ENCODE measurements at places on chromosomes 7 and 10.
A peak's percentile ranks its signal among the peaks of the same experiment; 100 is the strongest.

GRCh38 chr10:125156739-125157480 lies 3.5 kb downstream of the CTBP2 start:
- DNase-seq: no peak

DNA sequence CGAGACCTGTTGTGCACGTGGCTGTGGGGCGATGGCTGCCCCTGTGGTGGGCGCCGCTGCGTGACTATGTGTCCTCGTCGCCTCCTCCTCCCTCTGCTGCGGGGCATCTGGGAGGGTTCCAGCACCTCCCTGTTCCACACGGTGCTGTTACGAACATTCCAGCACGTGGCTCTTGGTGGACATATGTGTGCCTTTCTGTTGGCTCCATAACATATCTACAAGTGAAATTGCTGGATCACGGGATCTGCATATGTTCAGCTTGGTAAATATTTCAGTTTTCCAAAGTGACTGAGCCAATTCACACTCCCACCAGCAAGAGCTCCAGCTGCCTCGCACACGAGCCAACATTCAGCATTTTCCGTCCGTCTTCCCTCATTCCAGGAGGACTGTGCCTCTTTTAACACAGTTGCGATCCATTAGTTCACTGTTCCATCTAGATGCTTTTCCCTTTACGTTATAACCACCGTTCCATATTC lies 25.1 kb downstream of the SNX8 start:
- DNase-seq: no peak

- no peak for DNase-seq
Observed at GRCh38 chr7:80017101-80017698, 117.4 kb upstream of the GNAI1 start.

- DNase-seq: no peak
Observed at GRCh38 chr7:34064519-34065158, 159.3 kb downstream of the BMPER start.

DNA sequence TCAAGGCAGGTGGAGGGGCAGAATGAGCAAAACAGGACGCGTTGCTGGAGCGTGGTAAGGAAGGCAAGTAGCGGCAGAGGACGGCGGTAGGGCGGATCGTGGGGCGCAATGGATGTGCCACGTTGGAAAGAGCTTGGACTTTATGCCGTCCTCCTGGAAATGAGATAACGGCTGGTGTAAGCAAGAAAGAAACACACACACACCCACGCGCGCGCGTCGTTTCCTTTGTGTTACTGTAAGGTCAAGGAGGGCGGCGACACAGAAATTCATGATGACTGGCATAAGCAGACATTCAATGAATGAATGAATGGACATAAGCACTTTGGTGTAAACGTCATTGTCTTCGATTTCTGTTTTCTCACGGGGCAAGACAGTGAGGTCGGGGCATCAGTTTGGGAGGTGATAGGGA lies 683 bp upstream of the ENTPD7 start:
- peak; percentile 9 for DNase-seq

- no peak for DNase-seq
Observed at GRCh38 chr7:28804157-28804556, 154.0 kb downstream of the TRIL start.
